ENCODE measurements at places on chromosomes 12 and 14.

DNA sequence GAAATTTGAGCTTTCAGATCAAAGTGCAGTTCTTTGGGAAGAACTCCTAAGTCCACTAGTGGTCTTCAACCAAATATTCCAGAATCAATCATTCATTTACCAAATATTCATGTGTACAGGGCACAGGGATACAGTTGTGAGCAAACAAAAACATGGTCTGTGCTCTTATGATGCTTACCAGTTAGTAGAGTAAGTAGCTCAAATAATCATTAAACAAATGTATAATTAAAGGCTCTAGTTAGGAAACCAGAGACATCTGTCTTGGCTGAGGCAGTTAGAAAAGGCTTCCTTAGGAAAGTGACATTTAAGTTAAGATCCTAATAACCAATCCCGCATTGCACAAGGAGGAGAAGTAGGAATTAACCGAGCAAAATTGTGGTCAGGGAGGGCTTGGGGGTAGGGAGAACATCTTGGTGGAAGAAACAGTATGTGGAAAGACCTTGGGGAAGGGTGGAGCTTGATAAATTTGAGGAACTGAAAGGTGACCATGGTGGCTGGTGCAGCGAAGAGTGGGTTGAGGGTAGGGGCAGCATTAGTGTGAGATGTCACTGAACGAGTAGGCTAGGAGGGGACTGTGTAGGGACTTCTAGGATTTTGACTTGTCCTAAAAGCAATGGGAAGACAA lies 40.0 kb downstream of the PEBP1 start:
- DNase-seq: no peak

DNA sequence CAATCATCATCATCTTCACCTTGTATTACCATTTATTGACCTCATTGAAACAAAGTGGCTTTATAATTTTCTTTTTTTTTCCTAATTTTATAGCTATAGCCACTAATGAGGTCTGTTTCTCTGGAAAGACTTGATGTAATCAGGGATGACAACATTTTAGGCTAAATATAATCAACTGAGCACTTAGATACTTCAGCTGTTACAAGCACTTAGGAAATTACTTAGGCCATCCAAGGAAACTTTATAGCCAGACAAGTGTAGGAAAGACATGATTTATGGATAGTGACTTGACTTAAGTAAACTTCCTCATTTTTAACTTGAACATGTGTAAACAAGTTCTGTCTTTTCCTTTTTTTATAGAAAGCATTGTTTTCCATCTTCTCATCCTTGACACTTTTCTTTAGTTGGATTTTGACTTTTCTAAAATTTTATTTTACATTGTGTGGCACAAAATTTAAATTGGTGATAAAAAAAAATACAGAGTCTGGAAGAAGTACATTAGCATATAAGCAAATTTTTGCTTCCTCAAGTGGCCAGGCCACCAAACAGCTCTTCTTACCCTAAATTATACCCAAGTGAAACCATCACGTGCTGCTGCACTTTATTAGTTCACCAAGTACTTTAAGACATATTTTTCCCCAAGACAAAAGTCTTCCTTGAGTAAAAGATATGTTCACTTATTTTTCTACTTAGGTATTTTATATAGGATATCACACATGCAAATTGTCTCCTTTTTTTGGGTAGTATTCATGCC lies 15.1 kb downstream of the CPNE8 start:
- peak; percentile 28 for DNase-seq

DNA sequence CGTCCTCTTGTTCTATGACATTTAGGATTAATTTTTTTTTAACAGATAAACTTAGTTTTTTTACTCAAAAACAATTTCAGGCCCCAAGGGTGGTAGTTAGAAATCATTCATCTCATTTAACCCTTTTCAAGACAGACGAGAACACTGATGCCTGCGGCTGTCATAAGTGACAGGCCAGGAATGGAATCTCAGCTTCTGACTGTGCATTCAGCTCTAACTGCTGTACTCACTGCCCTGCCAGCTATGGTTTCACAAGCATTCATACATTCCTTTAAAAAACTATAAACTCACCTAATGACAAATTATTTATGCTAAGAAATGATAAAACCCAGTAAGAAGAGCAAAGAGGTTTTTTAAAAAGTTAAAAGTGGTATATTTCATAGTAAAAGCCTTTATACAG lies 8.8 kb downstream of the DENND5B start:
- peak; percentile 71 for DNase-seq

GRCh38 chr12:30166006-30166795 lies 382.5 kb upstream of the TMTC1 start:
- DNase-seq: no peak

- DNase-seq: peak; percentile 96
Measured at GRCh38 chr12:114668151-114668885, 15.7 kb downstream of the TBX3 start.

- no peak for DNase-seq
Measured at GRCh38 chr14:38129705-38130104, 78.0 kb upstream of the SSTR1 start.

DNA sequence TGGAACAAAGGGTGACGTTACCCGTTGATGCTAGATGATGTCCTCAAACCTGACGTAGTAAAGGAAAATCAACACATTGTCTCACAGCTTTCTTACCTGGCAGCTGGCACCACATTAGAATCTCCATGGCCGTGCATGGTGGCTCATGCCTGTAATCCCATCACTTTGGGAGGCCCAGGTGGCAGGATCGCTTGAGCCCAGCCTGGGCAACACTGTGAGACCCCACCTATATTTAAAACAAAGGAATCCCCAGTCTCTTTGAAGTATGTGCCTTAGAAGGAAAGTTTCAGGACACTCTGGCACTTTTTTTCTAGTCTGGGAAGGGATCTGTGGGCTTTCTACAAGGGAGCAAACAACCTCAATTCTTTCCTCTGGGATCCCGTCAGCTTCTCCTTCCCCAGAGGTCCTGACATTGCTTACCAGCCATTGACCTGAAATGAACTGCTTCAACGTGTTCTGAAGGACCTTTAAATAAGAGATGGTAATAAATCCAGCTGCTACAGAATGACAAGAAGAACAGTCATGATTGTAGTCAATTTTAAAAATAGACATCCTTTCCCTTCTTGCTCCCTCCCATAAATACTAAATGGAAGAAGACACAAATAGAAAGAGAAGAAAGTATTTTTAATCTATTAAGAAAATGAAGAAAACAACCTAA lies 33.7 kb upstream of the TTC7B start:
- no peak for DNase-seq

DNA sequence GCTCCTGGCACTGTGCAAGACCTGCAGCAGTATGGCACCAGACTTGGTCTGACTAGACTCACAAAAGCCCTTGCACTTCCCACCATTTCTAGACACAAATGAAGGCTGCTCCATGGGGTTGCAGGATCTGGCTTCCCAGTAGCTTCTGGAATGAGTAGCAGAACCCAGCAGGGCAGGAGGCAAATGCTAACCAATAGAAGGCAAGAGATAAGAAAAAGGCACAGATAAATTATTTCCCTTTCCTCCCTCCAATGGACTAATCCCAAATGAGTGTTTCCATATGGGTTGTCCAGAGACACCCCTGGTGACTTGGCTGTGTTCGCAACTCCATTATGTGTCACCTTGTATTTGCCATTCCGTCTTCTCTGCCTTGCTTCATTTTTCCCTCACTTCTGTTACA lies 49.7 kb downstream of the KIF21A start:
- no peak for DNase-seq

- peak; percentile 89 for DNase-seq
Measured at GRCh38 chr14:103641161-103641560, 12.2 kb downstream of the KLC1 start.

DNA sequence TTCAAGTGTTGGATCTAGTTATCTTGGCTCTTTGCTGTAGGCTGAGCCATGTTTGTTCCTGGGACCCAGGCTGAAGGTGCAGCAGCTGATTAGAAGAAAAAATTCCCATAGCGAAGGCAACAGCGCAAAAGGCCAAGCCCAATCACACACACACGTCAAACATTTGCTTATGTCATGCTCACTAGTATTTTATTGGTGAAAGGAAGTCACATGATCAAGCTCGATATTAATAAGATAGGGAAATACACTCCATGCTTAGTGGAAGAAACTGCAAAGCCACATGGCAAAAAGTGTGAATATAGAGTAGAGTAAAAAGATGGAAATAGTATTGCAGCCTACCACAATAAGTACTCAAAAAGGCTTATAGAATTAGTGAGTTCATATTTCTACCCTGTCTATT lies 373.5 kb upstream of the FAR2 start:
- DNase-seq: no peak

DNA sequence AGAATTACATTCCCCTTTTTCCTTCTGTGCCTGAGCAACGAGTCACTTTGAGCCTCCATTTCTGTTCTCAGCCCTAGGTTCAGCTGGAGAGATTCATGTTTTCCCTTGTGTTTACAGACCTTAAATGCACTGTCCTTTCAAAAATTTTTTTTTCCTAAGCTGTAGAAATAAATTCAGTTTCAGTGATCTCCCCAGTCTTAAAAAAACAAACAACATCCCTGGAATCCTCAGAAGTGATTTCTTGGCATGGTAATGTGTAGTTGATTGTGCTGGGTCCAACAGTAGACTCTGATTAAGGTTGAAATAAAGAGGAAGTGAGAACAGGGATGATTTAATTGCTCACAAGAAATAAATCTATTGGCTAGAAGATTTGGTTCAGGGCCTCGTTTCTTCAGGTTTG lies 89.3 kb downstream of the NTN4 start:
- peak; percentile 57 for DNase-seq

- no peak for DNase-seq
Measured at GRCh38 chr12:52323001-52323400, 1.8 kb upstream of the KRT83 start.

Measured in M059J (cell line).